RWPE2 (cell line): ENCODE measurements at places on chromosomes 12 and 14.

GRCh38 chr14:83355609-83356008, 1822.0 kb upstream of the SEL1L start:
- DNase-seq, result no peak

DNA sequence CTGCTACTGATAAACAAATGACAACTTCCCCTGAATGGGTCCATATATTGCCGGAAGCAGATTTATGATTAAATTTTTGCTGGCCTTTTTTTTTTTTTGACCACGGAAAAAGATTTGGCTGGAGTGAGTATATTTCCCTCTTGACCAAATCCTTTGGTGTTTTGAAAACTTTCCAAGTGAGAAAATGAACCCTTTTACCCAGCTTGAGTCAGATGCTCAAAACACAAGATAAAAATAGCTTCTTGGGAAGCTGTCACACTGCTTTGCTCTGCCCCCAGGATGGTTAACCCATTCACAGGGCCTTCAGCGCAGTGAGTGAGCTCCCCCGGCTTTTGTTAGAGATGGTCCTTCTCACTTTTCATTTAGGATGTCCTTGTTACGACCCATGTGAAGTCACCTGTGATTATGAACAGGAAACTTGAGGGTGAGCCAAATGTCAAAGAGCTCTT, 224.3 kb downstream of the PELI2 start:
- DNase-seq, result no peak

DNA sequence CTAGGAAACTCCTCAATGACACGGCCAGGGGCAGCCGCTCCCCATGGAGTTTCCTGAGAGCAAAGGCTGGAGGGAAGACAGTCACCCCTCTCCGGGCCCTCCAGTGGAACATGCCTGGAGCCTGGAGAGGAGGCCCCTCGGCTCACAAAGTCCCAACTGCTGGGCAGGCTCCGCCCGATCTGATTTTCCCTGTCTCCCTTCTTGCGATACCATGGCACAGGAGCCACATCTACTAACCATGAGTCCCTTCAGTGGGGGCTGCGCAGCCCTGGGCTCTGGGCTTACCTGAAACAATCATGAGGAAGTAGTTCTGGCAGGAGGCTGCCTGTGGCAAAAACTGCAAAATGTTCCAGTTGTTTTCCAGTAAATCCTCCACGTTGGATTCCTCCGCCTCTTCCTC, 15.3 kb downstream of the P2RX2 start:
- no peak for DNase-seq

- DNase-seq, result no peak
These were observed 116.9 kb upstream of the ATF1 start for GRCh38 chr12:50647031-50647430.

GRCh38 chr14:78172428-78172827, 2.3 kb downstream of the NRXN3 start:
- no peak for DNase-seq

DNA sequence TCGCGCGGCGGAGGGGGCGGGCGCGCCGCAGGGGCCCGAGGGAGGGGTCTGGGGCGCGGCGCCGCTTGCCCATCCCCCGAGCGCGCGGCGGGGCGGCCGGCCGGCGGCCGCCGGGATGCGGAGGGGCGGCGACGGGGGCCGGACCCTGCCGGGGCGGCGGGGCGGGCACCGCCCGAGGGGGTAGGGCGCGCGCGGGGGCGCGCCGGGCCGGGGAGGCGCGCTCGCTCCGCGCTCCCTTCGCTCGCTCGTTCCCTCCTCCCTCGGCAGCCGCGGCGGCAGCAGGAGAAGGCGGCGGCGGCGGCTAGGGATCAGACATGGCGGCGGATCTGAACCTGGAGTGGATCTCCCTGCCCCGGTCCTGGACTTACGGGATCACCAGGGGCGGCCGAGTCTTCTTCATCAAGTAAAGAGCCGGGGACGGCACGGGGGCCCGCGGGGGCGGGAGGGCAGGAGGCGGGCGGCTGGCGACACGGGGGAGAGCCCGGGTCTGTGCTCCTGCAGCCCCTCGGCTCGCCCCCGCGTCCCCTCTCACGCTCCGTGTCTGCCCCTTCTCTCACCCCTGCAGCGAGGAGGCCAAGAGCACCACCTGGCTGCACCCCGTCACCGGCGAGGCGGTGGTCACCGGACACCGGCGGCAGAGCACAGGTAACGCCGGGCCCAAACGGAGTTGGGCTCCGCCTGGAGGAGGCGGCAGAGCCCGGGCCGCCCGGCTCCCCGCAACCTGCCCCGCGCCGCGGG, at the start of gene PLEKHA5:
PLEKHA5 (plus strand) TSS at position 248 of the 738 bp plus-strand sequence; CDS start at position 315, 67 bp downstream.
- no peak for DNase-seq

GRCh38 chr14:37697489-37698121, 102.2 kb downstream of the TTC6 start:
- DNase-seq, result no peak

DNA sequence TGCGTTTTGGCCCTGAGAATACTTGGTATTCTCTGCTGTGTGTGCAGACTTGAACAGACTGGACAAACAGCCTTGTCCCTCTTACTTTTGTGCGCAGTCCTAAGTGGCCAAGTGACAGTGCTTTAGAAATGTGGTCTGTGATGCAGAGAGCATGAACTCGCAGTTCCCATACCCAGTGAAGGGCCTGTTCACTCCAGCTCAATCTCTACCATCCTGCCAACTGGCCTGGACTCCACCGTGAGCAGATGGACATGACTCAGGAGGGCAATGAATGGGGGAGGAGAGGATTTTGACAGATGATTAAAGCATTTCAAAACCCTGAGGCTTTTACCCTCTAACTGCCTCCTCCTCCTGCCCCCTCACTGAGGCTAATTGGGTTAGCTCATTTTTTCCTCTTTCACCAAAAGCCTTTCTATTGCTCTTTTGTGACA, 62.5 kb upstream of the PYGL start:
- DNase-seq, result no peak

DNA sequence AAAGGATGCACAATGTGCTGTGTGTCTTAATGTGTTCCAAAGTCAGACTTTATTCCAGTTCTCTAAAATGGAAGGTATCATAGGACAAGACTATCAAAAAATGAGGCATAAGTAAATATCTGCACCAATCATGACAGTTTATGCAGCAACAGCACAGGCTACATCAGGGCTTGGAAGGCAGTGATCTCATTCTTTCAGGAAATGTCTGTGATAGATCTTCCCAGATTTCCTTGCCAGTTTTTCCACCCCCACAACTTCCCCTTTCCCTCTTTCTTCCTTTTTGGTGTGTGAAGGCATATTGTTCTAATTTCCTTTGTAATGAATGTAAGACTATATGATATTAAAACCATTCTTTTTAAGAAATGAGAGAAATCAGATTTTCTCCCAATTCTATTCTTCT, 326.7 kb downstream of the ATP23 start:
- DNase-seq, result no peak

DNA sequence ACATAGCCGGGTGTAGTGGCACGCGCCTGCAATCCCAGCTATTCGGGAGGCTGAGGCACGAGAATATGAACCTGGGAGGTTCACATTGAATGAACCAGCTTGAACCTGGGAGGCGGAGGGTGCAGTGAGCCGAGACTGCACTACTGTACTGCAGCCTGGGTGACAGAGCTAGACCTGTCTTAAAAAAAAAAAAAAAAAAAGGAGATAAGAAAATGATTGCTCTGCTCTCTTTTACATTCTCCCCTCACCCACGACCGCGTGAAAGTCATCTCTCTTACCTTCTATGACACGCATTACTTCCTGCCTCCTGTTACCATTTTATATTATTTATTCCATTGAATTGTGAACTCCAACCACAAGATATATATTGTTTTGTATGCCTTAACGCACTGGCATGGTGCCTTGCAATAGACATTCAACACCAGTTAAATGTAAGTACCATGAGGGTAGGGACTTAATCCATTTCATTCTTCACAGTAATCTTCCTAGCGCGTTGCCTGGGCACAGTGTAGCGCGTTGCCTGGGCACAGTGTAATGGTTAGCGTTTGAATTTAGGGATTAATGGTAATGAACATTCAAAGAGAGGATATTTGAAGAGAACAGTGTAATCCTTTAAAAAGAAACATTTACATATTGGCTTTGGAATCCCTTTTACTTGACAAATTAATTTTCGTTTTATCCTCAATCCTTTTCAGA, 2.7 kb downstream of the RAP1B start:
- no peak for DNase-seq

GRCh38 chr12:92488735-92489134, 214.1 kb upstream of the PLEKHG7 start:
- no peak for DNase-seq

DNA sequence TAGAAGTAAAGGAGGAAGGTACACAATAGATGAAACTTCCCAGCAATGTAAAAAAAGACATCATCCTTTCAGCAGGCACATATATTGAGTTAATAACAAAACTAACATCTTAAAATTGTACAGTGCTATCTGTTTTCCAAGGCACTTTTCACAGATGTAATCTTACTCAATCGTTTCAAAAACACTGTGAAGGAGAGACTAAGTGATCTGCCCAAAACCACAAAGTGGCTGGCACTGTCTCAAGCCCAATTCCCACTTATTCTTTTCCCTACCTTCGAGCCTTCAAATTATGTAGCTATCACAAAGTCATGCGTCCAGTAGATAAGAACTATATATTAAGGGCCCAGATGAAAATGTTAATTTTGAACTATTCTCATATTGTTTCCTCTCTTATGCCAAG, 193.6 kb upstream of the RASSF8 start:
- DNase-seq, result no peak

DNA sequence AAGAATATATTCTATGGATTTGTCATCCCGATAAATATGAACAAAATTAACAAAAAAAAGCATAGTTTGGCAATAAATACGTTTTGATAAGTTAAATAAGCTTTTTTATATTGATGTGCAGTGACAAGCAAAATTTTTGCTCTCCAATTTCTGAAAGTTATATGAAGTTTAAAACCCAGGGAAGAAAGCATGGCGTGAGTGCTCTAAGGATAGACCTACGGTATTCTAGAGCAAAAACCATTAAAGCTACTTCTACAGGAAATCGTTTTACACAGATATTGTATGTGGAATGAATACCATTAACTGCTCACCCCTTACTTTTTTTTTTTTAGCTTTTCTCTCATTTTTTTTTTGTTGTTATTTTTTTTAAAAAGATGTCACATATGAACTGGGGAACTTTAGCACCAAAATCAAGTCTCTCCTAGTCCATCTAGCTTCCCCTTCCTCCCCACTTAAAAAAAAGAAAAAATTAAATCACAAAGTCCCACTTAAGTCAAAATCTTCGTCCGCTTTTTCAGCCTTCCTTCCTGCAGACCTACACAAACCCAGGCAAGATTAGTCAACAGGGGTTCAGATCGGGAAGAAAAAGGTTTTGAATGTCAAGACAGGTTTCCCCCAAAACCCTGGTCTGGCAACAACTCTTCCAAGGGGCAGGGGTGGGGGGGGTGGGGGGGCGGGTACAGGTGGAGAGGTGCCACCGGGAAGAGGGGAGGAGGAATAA, 4.4 kb downstream of the ZFP36L1 start:
- no peak for DNase-seq

DNA sequence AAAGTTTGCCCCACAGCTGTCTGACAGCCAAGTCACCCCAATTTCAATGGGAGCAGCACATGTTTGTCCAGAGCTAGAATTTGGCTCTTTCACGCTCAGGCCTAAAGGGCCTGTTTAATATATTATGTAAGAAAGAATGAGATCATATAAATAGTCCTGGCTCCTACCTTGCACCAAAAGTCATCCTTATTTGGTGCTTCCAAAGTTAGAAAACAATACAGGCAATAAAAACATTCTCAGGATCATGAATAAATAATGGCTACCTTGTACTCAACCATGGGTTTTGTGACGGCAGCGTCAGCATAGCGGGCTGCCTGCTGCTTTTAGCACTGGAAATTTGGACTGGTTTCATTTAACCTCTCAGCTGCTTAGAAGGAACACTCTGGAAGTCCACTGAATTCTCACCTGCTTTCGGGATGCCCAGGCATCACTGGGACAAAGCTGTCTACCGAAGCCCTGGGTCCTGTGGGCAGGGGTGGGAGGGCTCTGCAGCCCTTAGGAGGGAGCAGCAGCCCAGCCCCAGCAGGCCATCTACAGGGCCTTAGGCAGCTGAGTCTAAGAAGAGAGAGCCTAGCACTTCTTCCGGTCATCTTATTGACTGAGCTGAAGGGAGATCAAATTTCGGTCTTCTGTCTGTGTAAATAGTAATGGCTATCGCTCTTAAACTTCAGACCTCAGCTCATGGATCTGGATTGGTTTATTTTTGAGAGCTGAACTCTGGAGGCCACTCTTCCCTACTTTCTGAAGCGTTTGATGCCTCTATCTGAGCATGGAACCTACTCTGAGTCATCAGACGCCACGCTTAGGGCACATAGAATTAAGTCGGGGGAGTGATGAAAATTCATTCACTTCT, 106.5 kb downstream of the SAMD4A start:
- no peak for DNase-seq

DNA sequence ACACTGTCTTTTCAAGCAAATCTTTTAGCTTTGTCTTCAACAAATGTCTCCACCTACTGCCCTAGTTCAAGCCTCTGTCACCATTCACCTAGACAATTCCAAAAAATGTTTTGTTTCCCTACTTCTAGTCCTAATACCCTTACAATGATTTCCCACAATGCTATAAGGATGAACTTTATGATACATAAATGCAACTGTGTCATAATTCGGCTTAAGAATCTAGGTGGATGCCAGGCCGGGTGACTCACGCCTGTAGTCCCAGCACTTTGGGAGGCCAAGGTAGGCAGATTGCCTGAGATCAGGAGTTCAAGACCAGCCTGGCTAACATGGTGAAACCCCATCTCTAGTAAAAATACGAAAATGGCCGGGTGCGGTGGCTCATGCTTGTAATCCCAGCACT, 20.7 kb upstream of the CREBL2 start:
- no peak for DNase-seq
